ENCODE measurements at places on chromosomes 2 and 18.

GRCh38 chr2:10467401-10467800, 19.3 kb upstream of the ODC1 start:
- no peak for DNase-seq

GRCh38 chr18:3162181-3162580, 57.6 kb downstream of the MYOM1 start:
- DNase-seq, result peak; percentile 54

- no peak for DNase-seq
Measured at GRCh38 chr18:53380063-53380639, 844.3 kb downstream of the MBD2 start.

GRCh38 chr2:211545582-211545981, 989.2 kb downstream of the CPS1 start:
- no peak for DNase-seq

- DNase-seq, result no peak
Measured at GRCh38 chr2:54261537-54261936, 5.5 kb upstream of the TSPYL6 start.

DNA sequence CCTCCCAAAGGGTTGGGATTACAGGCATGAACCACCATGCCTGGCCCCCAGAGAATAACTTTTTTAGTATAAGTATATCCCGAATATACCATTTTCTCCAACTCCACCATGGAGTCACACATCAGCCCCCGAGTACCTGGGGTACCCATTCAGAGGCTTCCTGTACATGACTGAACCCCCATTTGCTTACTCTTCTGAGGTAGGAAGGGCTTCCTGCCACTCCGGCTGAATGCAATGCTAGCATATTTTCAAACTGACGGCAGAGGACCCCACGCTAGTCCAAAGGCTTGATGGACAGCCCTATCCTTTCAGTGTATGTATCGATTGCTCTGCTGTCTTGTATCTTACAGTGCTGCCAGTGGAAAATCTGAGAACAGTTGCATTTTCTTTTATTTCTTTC, 220.6 kb upstream of the SH3BP4 start:
- DNase-seq, result no peak

DNA sequence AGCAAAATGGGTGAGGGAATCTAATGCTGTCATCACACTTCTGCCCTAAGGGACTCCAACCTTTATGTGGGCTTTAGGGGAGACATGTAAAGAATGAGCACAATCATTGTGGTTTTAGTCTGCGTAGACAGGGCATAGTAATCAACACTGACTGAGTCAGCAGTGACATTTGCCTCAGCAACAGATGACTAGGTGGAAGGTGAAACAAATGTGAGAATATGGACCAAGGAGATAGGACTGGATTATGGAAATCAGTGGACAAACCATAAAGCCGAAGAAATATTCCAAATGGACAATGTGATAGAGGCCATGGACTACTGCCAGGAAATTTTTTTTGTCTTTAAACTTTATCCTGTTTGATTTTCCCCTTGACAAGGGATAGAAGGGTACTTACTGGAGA, 83.9 kb downstream of the PDK1 start:
- DNase-seq, result peak; percentile 81

DNA sequence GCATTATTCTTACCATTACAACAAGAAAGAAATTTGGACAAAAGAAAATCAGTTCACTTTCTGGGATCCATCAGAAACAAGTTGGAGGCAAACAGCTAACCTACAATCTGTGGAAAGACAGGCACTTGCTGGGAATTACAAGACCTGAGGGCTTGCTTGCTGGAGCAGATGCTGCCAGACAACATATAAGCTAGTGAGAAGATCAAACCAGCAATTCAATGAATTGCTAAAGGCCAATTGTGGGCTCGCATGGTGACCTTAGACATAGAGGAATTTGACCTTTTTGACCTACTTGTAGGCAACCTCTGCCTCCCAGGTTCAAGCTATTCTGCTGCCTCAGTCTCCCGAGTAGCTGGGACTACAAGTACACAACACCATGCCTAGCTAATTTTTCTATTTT, 921.2 kb upstream of the CNTNAP5 start:
- no peak for DNase-seq

DNA sequence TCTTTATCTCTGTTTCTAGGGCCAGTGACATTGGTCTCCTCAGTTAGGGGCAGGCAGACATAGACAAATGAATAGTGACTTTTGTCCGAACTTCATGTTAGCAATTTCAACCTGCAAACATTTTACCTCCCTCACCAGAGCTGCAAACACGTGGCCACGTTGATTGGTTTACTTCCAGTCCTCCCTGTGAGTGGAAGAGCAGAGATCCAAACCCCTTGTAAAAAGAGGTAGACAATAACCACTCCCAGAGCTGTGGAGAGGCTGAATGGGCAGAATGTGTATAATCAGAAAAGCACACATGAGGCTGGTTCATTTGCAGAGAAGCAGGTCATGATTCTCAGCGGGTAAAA, 31.1 kb downstream of the CTIF start:
- no peak for DNase-seq

- no peak for DNase-seq
Measured at GRCh38 chr18:49170925-49171505, 220.2 kb upstream of the SMAD7 start.

- no peak for DNase-seq
Measured at GRCh38 chr2:202306034-202306433, 40.5 kb downstream of the NOP58 start.

- DNase-seq, result peak; percentile 32
Measured at GRCh38 chr2:150888337-150888736, 373.3 kb downstream of the RBM43 start.

- DNase-seq, result peak; percentile 79
Measured at GRCh38 chr2:196783431-196784094, 15.9 kb downstream of the GTF3C3 start.

DNA sequence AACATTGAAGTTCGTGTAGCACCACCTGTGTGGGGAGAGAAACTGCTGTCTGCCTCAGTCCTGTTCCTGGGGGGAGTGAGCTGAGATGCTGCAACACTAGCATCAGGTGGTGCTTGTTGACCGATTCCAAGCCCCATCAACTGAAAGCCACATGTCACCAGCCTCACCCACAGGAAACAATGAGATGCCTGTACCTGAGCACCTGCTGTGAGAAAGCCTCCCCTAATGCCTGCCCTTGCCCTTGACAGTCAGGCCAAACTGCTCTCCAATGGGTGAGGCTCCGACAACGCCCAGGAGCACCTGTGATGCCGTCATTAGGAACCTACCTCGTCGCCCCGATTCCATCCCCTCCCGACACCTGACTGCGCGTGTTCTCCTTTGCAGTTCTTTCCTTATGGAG, 104.6 kb downstream of the SMC6 start:
- no peak for DNase-seq

All from LHCN-M2 (cell line).